ENCODE measurements at places on chromosomes 3 and 15.

DNA sequence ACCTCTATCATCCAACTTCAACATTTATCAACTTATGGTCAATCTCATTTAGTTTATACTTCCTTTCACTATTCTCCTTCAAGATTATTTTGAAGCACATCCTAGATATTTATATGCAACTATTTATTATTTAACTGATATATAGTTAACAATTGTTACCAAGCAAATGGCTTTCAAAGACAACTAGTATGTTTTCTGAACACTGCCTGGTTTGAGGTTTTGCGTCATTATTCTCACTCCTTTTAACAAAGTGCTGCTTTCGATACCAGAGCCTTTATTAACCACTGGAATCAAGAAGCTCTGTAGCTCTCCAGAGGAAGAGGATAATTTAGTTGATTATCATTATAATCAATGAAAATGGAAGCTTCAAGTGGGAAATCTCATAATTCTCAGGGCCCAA lies 19.6 kb downstream of the ZIC1 start:
- no peak for DNase-seq

- no peak for DNase-seq
Observed at GRCh38 chr3:42198709-42199108, 67.3 kb downstream of the CCK start.

GRCh38 chr15:88563638-88564037 lies 17.2 kb upstream of the DET1 start:
- DNase-seq: no peak

GRCh38 chr15:73803806-73804205 lies 50.7 kb upstream of the INSYN1 start:
- DNase-seq: no peak

DNA sequence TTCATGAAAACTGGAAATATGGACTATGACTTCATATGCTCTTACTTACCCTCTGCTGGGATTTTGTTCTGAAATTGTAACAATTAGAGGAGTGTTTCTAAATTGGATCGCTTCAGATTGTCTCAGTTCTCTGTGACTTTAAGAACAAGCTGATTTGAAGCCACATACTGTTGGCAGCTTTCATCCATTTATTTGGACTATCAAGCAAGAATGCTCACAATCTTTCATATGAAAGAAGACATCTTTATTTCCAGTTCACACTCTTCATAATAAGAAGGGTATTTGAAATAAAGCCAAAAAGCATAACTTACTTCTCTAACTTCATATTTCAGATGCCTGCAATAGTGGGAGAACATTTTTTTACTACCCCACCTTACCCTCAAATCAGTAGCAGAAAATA lies 491.6 kb upstream of the TPRG1 start:
- no peak for DNase-seq

GRCh38 chr15:98730860-98731711 lies 82.7 kb downstream of the IGF1R start:
- DNase-seq: no peak
